ENCODE measurements at places on chromosomes 5 and 9. TPM values are rescaled to one million over a fixed set of nuclear protein-coding genes. Genes with fewer than 3 reads are reported as not detected.
A peak's percentile ranks its signal among the peaks of the same experiment; 100 is the strongest.

GRCh38 chr5:5678909-5679308 lies 256.4 kb downstream of the ICE1 start:
- no peak overlapping the region for H3K27ac ChIP-seq
- no peak overlapping the region for H3K4me3 ChIP-seq
- no peaks in the 10 kb centered on the region for H3K4me1 ChIP-seq
- H3K27me3 ChIP-seq = no peaks in the 10 kb centered on the region
- H3K36me3 ChIP-seq = no peaks in the 10 kb centered on the region

- H3K27me3 ChIP-seq = no peaks in the 10 kb centered on the region
- no peak for DNase-seq
- no peak overlapping the region for H3K4me3 ChIP-seq
Measured at GRCh38 chr9:129848712-129849441, 13.6 kb downstream of the USP20 start.

GRCh38 chr5:173094012-173094661 lies 38.0 kb downstream of the CREBRF start:
- peaks cover 10% of the 10 kb centered on the region for H3K36me3 ChIP-seq
- no peaks in the 10 kb centered on the region for H3K27me3 ChIP-seq
- H3K4me1 ChIP-seq = peaks cover 29% of the 10 kb centered on the region
- no peak overlapping the region for H3K4me3 ChIP-seq

GRCh38 chr5:111737716-111738115 lies 19.3 kb downstream of the NREP start:
- no peaks in the 10 kb centered on the region for H3K36me3 ChIP-seq
- no peak overlapping the region for H3K27ac ChIP-seq
- H3K4me3 ChIP-seq = no peak overlapping the region
- H3K27me3 ChIP-seq = no peaks in the 10 kb centered on the region
- H3K4me1 ChIP-seq = no peaks in the 10 kb centered on the region
- no peak for DNase-seq

DNA sequence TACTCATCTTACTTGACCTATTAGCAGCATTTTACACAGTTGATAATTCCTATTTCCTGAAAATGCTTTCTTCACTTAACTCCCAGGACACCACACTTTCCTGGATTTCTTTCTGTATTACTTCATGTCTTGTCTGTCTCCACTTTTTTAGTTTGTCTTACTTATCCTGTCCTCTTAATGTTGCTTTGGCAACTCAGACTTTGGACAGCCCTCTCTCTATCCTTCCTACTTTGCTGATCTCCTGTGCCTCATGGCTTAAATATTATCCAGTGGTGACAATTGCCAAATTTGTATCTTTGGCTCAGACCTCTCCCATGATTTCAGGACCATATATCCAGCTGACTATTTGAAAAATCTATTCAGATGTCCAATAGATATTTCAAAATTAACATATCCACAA lies 39.8 kb upstream of the NUDT12 start:
- DNase-seq = no peak
- H3K27ac ChIP-seq = no peak overlapping the region
- no peak overlapping the region for H3K4me3 ChIP-seq
- no peaks in the 10 kb centered on the region for H3K36me3 ChIP-seq
- H3K4me1 ChIP-seq = no peaks in the 10 kb centered on the region
- no peaks in the 10 kb centered on the region for H3K27me3 ChIP-seq

DNA sequence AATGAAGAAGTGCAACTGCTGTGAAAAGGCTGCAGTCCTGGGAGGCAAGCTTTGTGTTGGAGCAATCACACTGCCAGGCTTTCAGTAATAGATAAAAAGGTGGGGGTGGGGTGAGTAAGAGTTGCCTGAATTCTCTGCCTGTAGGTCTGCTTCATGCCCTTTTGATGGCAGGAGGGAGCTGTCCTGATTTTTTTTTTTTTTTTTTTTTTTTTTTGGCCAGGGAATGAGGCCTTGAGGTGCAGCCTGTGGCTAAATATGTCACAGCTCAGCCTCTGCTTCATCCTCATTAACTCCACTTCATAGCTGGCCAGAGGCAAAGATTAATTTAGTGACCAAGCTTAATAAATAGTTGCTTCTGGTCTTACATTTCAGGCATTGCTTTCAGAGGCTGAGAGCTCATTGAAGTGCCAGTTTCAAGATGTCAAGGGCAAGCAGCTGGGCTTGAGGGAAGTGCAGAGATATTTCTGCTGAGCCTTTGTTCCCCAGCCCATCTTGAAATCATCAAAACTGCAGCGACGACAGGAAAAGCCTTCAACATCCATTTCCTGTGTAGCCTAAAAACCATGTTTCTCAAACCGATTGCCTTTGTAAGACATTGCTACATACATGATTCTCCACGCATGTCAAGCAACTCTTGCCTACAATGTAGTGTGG lies 134.7 kb downstream of the MACIR start:
- H3K4me1 ChIP-seq = no peaks in the 10 kb centered on the region
- no peak overlapping the region for H3K4me3 ChIP-seq
- no peaks in the 10 kb centered on the region for H3K36me3 ChIP-seq
- peak overlapping the region; percentile 15 for H3K27ac ChIP-seq
- no peaks in the 10 kb centered on the region for H3K27me3 ChIP-seq

DNA sequence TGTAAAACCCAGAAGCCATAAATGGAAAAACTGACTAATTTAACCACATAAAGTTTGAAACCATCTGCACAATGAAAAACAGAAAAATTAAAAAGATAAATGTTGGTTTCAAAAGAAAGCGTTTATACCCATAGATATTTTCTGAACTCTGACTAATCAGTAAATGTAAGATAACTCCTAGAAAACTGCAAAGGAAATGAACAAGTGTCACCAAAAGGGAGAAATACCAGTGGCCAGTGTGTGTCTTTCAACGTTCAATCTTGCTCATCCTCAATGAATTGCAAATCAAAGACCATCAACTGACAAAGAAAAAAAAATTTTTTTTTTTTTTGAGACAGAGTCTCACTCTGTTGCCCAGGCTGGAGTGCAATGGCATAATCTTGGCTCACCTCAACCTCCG lies 180.1 kb downstream of the SYK start:
- no peaks in the 10 kb centered on the region for H3K36me3 ChIP-seq
- no peak overlapping the region for H3K27ac ChIP-seq
- no peaks in the 10 kb centered on the region for H3K27me3 ChIP-seq
- H3K4me3 ChIP-seq = no peak overlapping the region
- H3K4me1 ChIP-seq = no peaks in the 10 kb centered on the region
- DNase-seq = no peak

DNA sequence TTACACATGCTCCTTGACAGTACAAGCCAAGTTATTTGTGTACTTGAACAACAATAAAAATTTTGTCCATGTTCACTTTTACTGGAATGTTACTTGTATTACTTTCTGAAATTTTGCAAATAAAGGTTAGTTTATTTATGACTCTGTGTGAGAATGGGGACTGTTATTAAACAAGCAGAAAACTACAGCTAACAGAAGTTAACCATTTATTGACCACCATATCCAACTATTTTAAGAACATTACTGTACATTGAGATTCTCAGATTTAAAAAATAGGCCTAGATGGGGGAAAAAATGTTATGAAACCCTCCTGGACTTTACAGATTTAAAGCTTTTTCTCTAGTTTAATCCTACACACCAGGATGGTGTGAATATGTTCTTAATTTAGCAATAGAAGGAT lies 1.8 kb downstream of the SLC25A51 start:
- no peak overlapping the region for H3K4me3 ChIP-seq
- H3K4me1 ChIP-seq = peaks cover 21% of the 10 kb centered on the region
- no peak overlapping the region for H3K27ac ChIP-seq
- DNase-seq = no peak

Gene NLN
- 5.9 TPM for total RNA-seq

Gene FGD3
- 3.3 TPM for total RNA-seq

Gene ADAMTS6
- 0.74 TPM for total RNA-seq

- H3K27me3 ChIP-seq = no peaks in the 10 kb centered on the region
- H3K27ac ChIP-seq = no peak overlapping the region
- no peaks in the 10 kb centered on the region for H3K4me1 ChIP-seq
- H3K4me3 ChIP-seq = no peak overlapping the region
- H3K36me3 ChIP-seq = no peaks in the 10 kb centered on the region
Measured at GRCh38 chr5:120314191-120314590, 149.9 kb upstream of the PRR16 start.

DNA sequence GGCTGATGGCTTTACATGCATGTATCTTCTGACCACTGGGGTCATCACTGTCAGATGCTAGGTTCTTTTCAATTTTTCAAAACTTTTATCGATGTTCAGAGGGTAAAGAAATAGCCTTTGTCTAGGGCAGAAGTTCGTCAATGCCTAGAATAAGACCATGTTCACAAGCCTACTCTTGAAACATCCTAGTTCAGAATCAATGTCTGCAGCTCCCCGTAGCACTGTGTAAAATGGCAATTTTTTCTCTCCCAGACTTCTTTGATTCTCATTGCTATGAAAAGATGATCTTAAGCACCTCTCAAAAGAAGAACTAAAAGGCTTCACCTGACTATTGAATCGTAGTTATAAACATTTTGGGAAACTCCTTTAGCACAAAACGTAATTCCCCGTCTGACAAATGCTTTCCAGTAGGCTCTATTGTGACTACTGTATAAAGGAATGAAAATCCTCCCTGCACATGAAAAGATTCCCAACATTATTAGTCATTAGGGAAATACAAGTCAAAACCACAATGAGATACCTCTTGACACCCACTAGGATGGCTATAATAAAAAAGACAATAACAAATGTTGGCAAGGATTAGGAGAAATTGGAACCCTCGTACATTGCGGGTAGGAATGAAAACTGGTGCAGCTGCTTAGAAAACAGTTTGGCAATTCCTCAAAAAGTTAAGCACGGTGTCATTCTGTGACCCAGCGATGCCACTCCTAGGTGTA lies 263.5 kb downstream of the ARHGAP26 start:
- no peaks in the 10 kb centered on the region for H3K36me3 ChIP-seq
- no peak overlapping the region for H3K4me3 ChIP-seq
- DNase-seq = no peak
- H3K27me3 ChIP-seq = no peaks in the 10 kb centered on the region

GRCh38 chr9:28915202-28915930 lies 1342.1 kb upstream of the C9orf72 start:
- H3K4me1 ChIP-seq = no peaks in the 10 kb centered on the region
- no peak overlapping the region for H3K4me3 ChIP-seq
- no peak overlapping the region for H3K27ac ChIP-seq
- no peak for DNase-seq
- H3K36me3 ChIP-seq = no peaks in the 10 kb centered on the region
- no peaks in the 10 kb centered on the region for H3K27me3 ChIP-seq

Gene ABCA2
- 28.5 TPM for total RNA-seq

DNA sequence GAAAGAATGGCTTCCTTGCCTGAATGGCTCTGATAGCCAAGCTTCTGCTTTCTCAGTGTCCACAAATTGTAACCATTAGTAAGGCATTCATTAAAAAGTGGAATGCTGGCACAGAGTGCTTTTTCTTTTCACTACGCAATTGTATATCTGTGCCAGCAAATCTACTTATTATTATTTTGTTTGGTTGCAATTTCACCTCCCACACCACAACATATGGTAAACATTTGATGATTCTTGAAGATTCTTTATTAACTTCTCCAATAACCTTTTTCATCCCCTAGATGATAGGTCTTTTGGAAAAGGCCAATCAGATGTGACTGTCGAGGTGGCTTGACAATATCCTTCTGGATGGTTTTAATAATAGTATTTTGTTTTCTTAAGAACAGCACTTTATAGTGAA lies 234.1 kb downstream of the TMEM38B start:
- no peak for DNase-seq
- no peak overlapping the region for H3K4me3 ChIP-seq
- no peaks in the 10 kb centered on the region for H3K36me3 ChIP-seq
- no peak overlapping the region for H3K27ac ChIP-seq
- no peaks in the 10 kb centered on the region for H3K4me1 ChIP-seq
- H3K27me3 ChIP-seq = no peaks in the 10 kb centered on the region

DNA sequence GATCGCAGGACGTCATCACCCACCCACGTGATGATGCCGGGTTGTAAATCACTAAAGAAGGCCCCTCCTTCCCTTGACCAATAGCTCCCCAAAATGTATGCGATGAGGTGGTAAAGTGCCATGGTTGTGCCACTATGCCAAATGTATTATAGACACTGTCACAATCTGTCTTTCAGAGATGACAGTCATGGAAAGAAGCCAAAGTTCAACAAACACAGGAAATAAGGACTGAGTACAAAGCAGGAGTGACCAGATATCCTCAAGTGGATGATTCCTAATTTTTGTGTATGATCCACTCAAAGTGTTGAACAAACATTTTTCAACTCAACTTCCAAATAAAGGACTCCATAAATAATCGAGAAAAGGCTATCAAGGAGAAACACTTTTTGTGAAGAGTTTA lies 12.5 kb downstream of the GLIS3 start:
- H3K27ac ChIP-seq = no peak overlapping the region
- H3K27me3 ChIP-seq = no peaks in the 10 kb centered on the region
- H3K4me3 ChIP-seq = no peak overlapping the region
- H3K4me1 ChIP-seq = no peaks in the 10 kb centered on the region

Gene CCNG1
- 58.8 TPM for total RNA-seq

Gene MTRR
- 31.3 TPM for total RNA-seq

Gene ISL1
- not detected for total RNA-seq

DNA sequence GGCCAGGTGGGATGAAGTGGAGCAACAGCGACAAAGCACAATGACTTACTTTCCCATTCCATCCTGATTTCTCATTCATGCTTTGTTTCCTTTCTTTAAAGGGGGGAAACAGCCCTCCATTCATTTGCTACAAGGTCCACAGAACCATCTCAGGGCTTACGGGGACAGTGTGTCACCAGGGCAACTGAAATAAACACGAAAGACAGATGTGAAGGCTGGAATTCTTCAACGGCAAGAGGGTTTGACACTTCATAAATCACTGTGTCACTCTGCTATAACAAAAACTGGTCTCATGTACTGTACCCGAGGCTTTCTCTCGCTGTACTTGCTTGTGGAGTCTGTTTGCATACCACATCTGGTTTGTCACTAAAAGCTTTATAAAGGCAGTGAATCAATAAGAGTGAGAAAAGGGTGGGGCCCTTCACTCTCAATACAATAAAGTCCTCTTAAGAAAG lies 150.8 kb downstream of the EFNA5 start:
- H3K27me3 ChIP-seq = no peaks in the 10 kb centered on the region
- no peaks in the 10 kb centered on the region for H3K36me3 ChIP-seq
- H3K4me1 ChIP-seq = peaks cover 17% of the 10 kb centered on the region
- no peak overlapping the region for H3K4me3 ChIP-seq
- no peak for DNase-seq

GRCh38 chr9:128007566-128008138 lies 26.9 kb upstream of the EEIG1 start:
- no peak overlapping the region for H3K4me3 ChIP-seq
- no peak overlapping the region for H3K27ac ChIP-seq
- H3K36me3 ChIP-seq = no peaks in the 10 kb centered on the region
- peaks cover 5% of the 10 kb centered on the region for H3K4me1 ChIP-seq
- no peaks in the 10 kb centered on the region for H3K27me3 ChIP-seq

Gene PCDHGA5
- 5.0 TPM for total RNA-seq

Gene SLC6A18
- total RNA-seq = not detected

DNA sequence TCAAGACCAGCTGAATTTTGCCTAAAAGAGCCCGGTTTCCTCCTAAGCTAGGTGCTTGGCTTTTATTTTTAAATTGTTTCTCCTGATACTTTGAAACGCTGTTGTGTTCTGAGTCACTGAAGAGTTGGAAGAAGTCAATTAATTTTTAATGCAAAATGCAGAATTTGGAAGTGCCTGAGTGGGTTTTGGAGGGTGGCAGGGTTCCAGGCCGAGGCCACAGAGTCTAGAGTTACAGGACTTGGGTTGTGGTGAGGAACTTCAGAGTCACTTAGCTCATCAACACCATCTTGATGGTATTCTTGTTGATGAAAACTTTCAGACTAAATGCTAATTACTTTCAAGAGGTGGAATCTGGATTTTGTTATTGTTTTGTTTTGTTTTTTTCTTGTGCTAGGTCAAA lies 130.6 kb downstream of the PDZD2 start:
- H3K36me3 ChIP-seq = no peaks in the 10 kb centered on the region
- no peak for DNase-seq
- no peaks in the 10 kb centered on the region for H3K27me3 ChIP-seq

GRCh38 chr5:50800410-50800809 lies 134.0 kb downstream of the PARP8 start:
- no peaks in the 10 kb centered on the region for H3K4me1 ChIP-seq
- no peaks in the 10 kb centered on the region for H3K27me3 ChIP-seq
- DNase-seq = no peak
- no peak overlapping the region for H3K4me3 ChIP-seq
- no peaks in the 10 kb centered on the region for H3K36me3 ChIP-seq

Measured in right atrium auricular region (tissue), 2 donors.